HEK293T (cell line): ENCODE measurements at places on chromosomes 3 and 15.

- DNase-seq = no peak
These were observed 190.9 kb downstream of the RPLP1 start for GRCh38 chr15:69643476-69643875.

GRCh38 chr15:91954292-91954691, 100.8 kb downstream of the SLCO3A1 start:
- DNase-seq = no peak

GRCh38 chr15:51162865-51163762, 68.4 kb upstream of the TNFAIP8L3 start:
- DNase-seq = peak; percentile 75

DNA sequence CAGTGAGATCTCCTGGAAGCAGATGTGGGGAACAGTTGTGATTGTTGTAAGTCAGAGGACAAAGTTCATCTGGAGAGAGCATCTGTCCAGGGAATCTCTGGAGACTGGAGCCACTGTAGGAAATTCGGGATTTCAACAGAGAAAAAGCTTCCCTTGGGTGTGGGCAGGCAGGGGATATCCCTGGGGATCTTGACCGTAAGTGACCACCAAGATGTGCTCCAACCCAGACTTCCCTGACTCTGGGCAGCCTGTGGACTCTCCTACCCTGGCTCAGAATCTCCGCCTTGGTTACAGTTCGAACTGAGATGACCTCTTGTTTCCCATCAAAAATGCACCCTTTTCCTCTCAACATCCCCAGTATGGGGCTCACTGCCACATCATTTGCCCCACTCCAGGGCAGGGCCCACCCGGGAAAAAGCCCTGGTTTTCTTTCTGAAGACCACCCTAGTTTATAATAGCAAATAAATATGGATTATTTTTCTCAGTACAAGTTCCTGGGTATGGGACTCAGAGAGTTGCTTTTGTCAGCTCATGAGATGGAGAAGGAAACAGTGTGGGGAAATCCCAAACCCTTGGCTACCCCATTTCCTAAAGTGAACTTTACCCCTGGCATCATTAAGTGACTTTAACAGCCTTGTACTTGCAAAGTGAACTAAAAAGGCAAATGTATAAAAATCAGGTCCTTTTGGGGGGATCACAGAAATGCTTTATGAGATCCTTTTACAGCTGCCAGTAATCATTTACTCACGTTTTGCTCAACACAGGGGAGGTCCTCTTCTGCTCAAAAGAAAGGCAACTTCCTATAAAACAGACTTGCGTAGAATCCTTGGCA, 89.9 kb downstream of the CCNL1 start:
- no peak for DNase-seq

DNA sequence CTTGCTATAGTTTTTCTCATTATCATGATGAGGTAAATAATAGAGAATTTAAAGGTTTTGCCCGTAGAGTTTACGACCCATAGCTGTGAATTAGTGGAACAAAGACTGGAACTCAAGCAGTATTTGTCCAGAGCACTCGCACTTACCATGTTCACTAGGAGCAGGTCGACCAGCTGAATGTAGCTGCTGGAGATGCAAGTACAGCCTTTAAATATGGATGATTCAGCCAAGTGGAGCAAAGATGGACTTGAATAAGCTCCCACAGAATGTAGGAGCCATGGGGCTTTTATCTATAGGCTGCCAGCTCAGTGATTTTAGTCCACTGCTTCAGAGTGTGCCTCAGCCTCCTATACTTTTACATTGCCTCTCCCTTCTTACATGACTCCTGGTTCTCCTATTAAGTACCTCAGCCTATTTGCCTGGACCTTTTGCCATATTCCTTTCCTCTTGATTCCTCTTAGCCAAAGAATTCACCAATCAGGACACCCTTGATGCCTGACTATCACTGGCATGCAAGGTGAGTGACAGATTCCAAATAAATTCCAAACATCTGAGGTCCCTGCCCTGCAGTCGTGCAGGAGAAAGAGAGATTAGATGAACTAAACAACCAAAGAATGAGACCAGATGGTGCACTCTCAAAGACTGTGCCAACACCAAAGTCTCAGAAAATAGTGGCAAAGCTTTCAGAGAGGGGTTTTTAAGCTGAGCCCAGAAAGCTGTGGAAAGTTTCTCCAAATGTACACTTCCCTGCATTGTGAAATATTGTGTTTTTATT, 3.9 kb downstream of the MKRN3 start:
- DNase-seq = no peak
